ENCODE measurements at places on chromosomes 7 and 10.

DNA sequence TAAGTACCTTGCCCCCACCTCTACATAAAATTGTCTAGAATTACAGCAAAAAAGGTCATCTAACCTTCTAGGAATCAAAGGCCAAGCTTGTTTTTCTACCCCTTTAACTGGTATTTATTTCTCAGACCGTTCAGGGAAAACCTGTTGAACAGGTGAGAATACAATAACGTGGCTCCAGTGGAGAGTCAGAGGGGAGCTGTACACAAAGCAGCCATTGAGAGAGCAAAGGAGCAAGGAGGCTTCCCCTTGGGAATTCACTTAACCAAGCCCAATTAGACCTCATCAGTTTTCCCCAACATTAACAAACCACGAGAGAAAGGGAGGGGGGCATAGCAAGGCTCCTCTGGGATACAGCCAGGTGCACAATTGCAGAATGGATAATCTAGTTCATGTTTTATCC lies 101.9 kb downstream of the ELMO1 start:
- no peak overlapping the region for H3K27ac ChIP-seq
- no peak for DNase-seq
- H3K36me3 ChIP-seq, result no peaks in the 10 kb centered on the region
- H3K4me3 ChIP-seq, result no peak overlapping the region
- no peaks in the 10 kb centered on the region for H3K4me1 ChIP-seq

DNA sequence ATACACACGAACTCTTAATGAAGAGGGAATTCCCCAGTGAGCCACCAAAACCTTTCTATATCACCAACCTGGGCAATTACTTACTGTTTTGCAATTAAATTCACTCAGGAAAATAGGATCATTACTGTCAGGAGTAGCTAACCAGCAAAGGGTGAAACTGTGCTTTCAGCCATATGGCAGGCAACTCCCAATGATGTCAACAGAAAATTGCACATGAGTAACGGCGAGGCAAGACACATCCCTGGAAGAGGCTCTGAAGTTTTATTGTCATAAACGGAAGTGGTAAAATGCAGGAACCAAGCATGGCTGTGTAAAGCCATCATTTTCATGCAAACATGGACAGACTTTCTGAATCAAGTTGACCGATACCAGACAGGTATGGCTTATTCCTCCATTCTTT lies 548.9 kb upstream of the AUTS2 start:
- no peak for DNase-seq
- no peaks in the 10 kb centered on the region for H3K36me3 ChIP-seq
- H3K4me3 ChIP-seq, result no peak overlapping the region

GRCh38 chr10:69846293-69846921 lies 44.7 kb downstream of the COL13A1 start:
- no peaks in the 10 kb centered on the region for H3K27me3 ChIP-seq
- no peak overlapping the region for H3K4me3 ChIP-seq
- H3K4me1 ChIP-seq, result peaks cover 6% of the 10 kb centered on the region
- no peaks in the 10 kb centered on the region for H3K36me3 ChIP-seq
- no peak for DNase-seq

- H3K36me3 ChIP-seq, result 0 out of 2 replicates have a peak, but pooled peaks cover 5% of the 10 kb centered on the region
- H3K27ac ChIP-seq, result no peak overlapping the region
- no peak overlapping the region for H3K4me3 ChIP-seq
- no peak for DNase-seq
Observed at GRCh38 chr7:96131525-96131924, 190.4 kb downstream of the SLC25A13 start.

DNA sequence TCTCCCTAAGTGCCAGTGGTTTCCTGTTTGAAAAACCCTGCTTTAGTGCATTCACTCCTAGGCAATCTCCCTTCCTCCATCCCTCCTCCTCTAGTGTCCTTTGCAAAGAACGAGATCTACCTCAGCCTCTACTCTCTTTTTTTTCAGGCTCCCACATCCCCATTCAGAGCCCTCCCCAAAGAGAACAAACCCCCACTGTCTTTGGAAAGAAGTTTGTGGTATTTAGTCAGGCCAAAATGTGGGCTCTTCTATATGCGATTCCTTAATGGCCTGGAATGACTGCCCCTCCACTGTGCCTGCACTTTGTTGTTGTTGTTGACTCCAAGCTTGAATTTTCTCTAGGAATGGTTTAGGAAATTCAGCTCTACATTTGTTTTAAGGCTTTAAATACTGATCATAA lies 36.3 kb downstream of the PALS2 start:
- H3K27me3 ChIP-seq, result no peaks in the 10 kb centered on the region
- H3K4me1 ChIP-seq, result peaks cover 4% of the 10 kb centered on the region
- no peak for DNase-seq
- no peak overlapping the region for H3K4me3 ChIP-seq
- H3K27ac ChIP-seq, result no peak overlapping the region

- no peak for DNase-seq
- H3K4me1 ChIP-seq, result peaks cover 36% of the 10 kb centered on the region
- peak within 1 kb of the TSS; percentile 97 for H3K4me3 ChIP-seq
- H3K27ac ChIP-seq, result peak within 1 kb of the TSS; percentile 74
- H3K27me3 ChIP-seq, result no peaks in the 10 kb centered on the region
Observed at GRCh38 chr10:95290461-95291364, at the start of gene PDLIM1. TSS of gene PDLIM1 (minus strand) at chr10:95291003. CDS start at chr10:95290915, 88 bp downstream.

DNA sequence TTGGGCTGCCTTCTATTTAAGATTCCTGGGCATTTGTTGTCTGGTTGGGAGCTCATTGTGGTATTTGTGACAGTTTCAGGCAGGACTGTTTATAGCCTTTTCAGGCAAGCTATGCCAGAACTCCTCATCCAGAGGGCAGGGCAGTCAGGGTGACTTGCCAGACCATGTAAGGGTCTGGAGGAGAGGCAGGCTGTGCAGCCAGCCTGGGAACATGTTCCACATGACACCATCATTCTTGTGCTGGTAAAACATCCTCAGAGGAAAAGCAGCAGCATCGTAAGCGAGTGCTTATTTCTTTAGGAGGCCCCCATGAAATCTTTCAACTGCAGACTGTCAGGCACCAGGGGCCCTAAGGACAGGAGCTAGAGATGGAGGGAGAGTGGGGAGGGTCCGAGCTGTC lies 44.0 kb upstream of the SORBS1 start:
- no peak for DNase-seq
- no peak overlapping the region for H3K4me3 ChIP-seq
- H3K27me3 ChIP-seq, result no peaks in the 10 kb centered on the region
- no peaks in the 10 kb centered on the region for H3K4me1 ChIP-seq
- H3K36me3 ChIP-seq, result peaks cover 28% of the 10 kb centered on the region

- H3K4me3 ChIP-seq, result no peak overlapping the region
- peaks cover 24% of the 10 kb centered on the region for H3K27me3 ChIP-seq
- no peak for DNase-seq
- no peaks in the 10 kb centered on the region for H3K36me3 ChIP-seq
Observed at GRCh38 chr7:29853072-29853471, 46.8 kb downstream of the WIPF3 start.

- no peak for DNase-seq
- no peaks in the 10 kb centered on the region for H3K36me3 ChIP-seq
- H3K27ac ChIP-seq, result no peak overlapping the region
- no peaks in the 10 kb centered on the region for H3K27me3 ChIP-seq
- H3K4me1 ChIP-seq, result no peaks in the 10 kb centered on the region
Observed at GRCh38 chr7:82665966-82666507, 222.5 kb upstream of the CACNA2D1 start.

- H3K4me1 ChIP-seq, result no peaks in the 10 kb centered on the region
- no peak overlapping the region for H3K27ac ChIP-seq
- H3K36me3 ChIP-seq, result no peaks in the 10 kb centered on the region
- H3K27me3 ChIP-seq, result no peaks in the 10 kb centered on the region
Observed at GRCh38 chr7:118478236-118478635, 253.7 kb downstream of the ANKRD7 start.

GRCh38 chr10:58385784-58386112 lies 538 bp downstream of the TFAM start:
- DNase-seq, result no peak
- H3K4me3 ChIP-seq, result peak overlapping the region; percentile 73
- H3K36me3 ChIP-seq, result peaks cover 46% of the 10 kb centered on the region
- no peaks in the 10 kb centered on the region for H3K27me3 ChIP-seq
- H3K27ac ChIP-seq, result peak overlapping the region; percentile 57

DNA sequence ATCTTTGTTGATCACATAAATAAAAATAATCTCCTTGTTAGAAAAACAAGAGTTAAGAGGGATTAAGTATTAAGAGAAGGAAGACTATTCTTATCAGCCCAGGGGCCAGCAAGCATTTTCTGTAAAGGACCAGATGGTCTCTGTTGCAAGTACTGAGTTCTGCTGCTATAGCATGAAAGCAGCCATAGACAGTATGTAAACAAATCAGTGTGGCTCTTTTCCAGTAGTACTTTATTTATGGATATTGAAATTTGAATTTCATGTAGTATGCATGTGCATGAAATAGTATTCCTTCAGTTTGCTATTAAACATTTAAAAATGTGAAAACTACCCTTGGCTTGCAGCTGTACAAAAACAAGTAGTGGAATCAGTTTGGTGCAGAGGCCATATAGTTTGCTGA lies 81.7 kb downstream of the STK31 start:
- no peak overlapping the region for H3K4me3 ChIP-seq
- H3K4me1 ChIP-seq, result no peaks in the 10 kb centered on the region
- H3K36me3 ChIP-seq, result no peaks in the 10 kb centered on the region
- no peak for DNase-seq
- no peak overlapping the region for H3K27ac ChIP-seq

DNA sequence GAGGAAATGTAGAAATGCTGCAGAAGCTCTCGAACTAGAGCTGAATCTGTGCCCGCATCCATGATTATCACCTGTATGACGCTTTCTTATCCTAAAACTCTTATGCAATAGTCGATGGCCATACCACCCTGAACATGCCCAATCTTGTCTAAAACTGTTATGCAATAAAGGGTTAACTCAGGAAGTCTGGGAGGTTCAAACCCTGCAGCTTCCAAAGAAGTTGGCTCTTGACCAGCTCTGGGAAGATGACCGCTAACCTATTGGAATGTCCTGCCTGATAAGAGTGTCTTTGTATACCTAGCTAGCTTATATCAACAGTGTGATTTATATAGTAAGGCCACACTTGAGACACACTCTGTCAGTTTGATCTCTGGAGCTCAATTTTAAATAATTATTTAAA lies 3.4 kb upstream of the C10orf88 start:
- H3K36me3 ChIP-seq, result 0 out of 2 replicates have a peak, but pooled peaks cover 3% of the 10 kb centered on the region
- no peak overlapping the region for H3K27ac ChIP-seq
- H3K27me3 ChIP-seq, result no peaks in the 10 kb centered on the region
- no peak overlapping the region for H3K4me3 ChIP-seq
- no peak for DNase-seq

GRCh38 chr7:103597606-103598005 lies 151.6 kb upstream of the SLC26A5 start:
- no peak overlapping the region for H3K4me3 ChIP-seq
- no peaks in the 10 kb centered on the region for H3K27me3 ChIP-seq
- H3K4me1 ChIP-seq, result peaks cover 11% of the 10 kb centered on the region
- no peak overlapping the region for H3K27ac ChIP-seq
- no peak for DNase-seq

- DNase-seq, result no peak
- no peaks in the 10 kb centered on the region for H3K27me3 ChIP-seq
- H3K36me3 ChIP-seq, result no peaks in the 10 kb centered on the region
- no peak overlapping the region for H3K4me3 ChIP-seq
- H3K4me1 ChIP-seq, result no peaks in the 10 kb centered on the region
- no peak overlapping the region for H3K27ac ChIP-seq
Observed at GRCh38 chr10:126854726-126855495, 50.3 kb upstream of the DOCK1 start.

DNA sequence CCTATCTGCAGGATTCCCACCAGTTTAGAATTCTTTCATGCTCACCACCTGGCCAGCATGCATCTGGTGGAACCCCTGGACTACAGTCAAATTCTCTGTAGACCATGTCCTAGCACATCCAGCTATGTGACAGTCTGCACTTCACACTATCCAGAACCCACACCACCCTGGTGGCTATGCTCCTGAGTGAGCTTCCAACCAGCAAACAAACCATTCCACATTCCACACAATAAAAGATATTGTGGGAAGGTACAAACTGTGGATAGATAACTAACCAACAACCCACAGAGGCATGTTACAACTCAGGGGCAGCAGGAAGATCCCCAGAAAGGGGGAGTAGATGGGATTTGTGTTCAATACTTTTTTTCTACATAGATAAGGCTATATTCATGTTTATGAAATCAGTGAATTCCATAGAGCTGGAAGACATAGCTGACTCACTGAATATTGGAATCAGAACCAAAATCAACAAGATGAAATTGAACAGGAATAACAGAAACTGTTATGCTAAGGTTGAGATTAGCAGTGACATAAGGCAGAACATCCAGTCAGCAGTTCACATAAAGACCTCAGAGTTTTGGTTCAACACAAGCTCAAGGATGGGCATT lies 72.5 kb downstream of the LRRC17 start:
- no peak overlapping the region for H3K4me3 ChIP-seq
- no peaks in the 10 kb centered on the region for H3K36me3 ChIP-seq
- H3K4me1 ChIP-seq, result no peaks in the 10 kb centered on the region
- H3K27me3 ChIP-seq, result no peaks in the 10 kb centered on the region

DNA sequence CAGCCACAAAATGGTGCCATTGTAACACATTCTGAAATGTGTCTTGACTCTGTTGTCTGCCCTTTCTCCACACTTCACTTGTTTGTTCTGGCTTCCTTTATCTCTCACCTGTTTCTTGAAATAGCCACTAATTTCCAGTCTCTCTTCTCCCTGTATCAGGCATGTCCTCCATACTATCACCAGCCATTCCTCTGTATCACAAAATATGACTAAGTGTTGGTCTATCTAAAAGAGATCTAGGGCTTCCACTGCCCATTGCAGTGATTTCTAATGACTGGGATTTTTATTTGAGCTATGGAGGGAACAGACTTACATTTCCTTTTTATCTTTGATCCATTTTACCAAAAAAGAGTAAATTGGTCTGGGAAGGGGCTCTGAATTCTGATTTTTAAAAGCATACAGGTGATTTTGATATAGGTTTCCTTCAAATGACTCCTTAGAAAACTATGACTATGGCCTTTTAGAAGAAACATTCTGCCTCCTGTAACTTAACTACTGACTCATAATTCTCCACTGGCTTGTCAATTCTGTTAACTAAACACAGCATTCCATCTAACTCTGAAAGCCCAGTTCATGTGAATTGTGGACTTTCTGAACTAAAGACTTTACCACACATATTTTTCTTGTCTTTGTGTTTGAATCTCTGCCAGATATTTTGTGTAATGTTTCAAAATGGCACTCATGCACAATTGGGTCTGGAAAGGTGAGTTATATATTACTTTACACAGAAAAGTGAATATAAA lies 1121.4 kb downstream of the XPNPEP1 start:
- no peaks in the 10 kb centered on the region for H3K27me3 ChIP-seq
- H3K27ac ChIP-seq, result peak overlapping the region; percentile 48
- H3K4me1 ChIP-seq, result peaks cover 28% of the 10 kb centered on the region
- H3K36me3 ChIP-seq, result no peaks in the 10 kb centered on the region
- H3K4me3 ChIP-seq, result no peak overlapping the region

- H3K27ac ChIP-seq, result no peak overlapping the region
- DNase-seq, result no peak
- peaks cover 4% of the 10 kb centered on the region for H3K27me3 ChIP-seq
- H3K4me1 ChIP-seq, result no peaks in the 10 kb centered on the region
- no peak overlapping the region for H3K4me3 ChIP-seq
- H3K36me3 ChIP-seq, result no peaks in the 10 kb centered on the region
Observed at GRCh38 chr10:20215547-20216152, 399.4 kb downstream of the PLXDC2 start.

- no peaks in the 10 kb centered on the region for H3K27me3 ChIP-seq
- peak; percentile 77 for DNase-seq
- H3K4me1 ChIP-seq, result peaks cover 20% of the 10 kb centered on the region
- H3K4me3 ChIP-seq, result no peak overlapping the region
- H3K36me3 ChIP-seq, result no peaks in the 10 kb centered on the region
Observed at GRCh38 chr7:16739863-16740622, 13.5 kb upstream of the TSPAN13 start.
